Stimulated activated CD4-positive, alpha-beta T cell treated with anti-CD3 and anti-CD28 coated beads, Interleukin-15, amount 100 ng/mL, for 48 hours (primary cell): ENCODE measurements at places on chromosomes 7 and 10.

- no peak for DNase-seq
These were observed 12.6 kb upstream of the SH2B2 start for GRCh38 chr7:102273749-102274712.

GRCh38 chr10:102718220-102718619 lies 3.8 kb downstream of the SFXN2 start:
- no peak for DNase-seq

- no peak for DNase-seq
These were observed 22.6 kb upstream of the PRTFDC1 start for GRCh38 chr10:24974976-24975375.

- no peak for DNase-seq
These were observed 17.1 kb downstream of the GRID1 start for GRCh38 chr10:86349474-86349873.

GRCh38 chr10:95466436-95466835 lies 94.7 kb downstream of the SORBS1 start:
- DNase-seq = no peak

DNA sequence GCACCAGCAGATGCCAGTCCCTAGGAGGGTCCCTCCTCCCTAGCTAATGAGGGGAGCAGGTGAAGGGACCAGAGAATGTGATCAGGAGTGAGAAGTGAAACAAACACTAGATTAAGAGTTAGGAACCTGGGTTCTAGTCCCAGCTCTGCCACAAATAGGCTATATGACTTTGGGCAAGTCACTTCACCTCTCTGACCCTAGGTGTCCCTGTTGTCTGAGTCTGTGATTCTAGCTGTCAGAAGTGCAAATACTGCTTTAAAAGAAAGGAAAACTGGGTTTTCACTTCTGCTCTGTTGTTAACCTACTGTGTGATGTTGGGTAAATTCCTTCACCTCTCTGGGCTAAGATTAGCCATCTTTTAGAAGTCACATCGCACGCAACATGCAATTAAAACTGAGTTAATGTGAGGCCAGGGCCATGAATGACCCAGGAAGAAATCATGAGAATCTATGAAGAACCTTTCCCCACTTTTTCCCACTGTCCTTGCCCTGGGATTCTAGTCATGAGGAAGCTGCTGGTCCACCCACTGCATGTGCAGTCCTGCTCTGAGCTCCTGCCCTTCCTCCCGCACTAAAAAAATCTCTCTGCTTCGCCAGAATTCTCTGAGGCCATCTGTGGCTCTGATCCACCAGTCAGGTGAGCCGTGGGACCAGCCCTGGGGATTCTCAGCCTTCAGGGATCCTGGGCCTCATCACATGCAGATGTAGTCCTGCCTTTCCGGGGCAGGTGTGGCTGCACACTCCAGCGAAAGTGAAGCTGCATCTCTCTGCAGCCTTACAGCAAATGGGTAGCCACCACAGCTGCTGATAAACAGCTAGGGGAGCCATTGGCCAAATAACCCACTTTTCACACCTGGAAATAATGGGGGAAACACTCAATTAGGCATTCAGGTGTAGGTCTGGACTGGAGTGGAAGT lies 181.7 kb downstream of the PLXNA4 start:
- DNase-seq = no peak

DNA sequence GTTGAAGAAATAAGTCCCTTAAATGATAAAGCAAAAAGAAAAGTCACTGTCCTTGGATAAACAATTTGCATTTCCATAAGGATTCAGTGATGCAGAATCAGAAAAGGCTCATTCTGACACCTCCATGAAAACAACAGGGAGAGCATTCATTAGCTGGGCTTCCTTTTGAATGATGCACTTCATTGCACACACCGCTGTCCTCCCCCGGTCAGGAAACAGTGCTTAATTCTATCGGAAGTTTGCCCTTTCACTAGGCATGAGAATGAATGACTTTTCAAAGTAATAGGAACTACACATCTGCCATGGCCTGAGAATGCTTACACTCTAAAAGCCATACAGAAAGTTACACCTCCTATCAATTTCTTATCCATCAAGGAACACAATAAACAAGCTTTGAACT lies 4.2 kb downstream of the PCDH15 start:
- DNase-seq = no peak

GRCh38 chr7:30470771-30471170 lies 7.8 kb downstream of the NOD1 start:
- DNase-seq = no peak

GRCh38 chr7:113142385-113143119 lies 24.2 kb upstream of the SMIM30 start:
- no peak for DNase-seq
